ENCODE measurements at places on chromosomes 16 and 17. TPM values are rescaled to one million over a fixed set of nuclear protein-coding genes. Genes with fewer than 3 reads are reported as not detected.

Gene EPOP
- total RNA-seq = under 0.01 TPM

DNA sequence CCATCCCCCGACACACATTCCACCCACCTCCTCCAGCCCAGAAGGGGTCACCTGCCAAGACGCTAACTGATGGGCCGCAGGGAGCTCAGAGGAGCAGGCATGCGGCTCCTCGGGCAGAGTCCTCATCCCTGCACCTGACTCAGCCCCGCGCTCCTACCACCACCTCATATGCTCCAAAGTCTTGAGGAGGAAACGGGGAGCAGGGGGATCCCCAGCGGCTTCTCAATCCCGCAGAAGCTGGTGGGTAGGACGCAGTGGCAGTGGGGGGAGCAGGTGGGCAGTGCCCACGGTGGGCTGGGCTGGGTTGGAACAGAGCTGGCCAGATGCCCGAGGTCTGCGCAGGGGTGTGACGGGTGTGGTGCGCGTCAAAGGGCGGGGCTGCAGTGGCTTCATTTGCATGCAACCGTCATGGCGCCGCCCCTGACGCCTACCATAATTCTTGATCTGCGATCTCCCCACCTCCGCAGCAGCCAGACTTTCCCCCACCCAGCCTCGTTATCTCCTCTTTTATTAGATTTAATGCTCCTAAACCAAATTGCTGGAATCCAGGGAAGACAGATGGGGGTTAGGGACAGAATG lies 39.0 kb upstream of the EMP2 start:
- H3K27me3 ChIP-seq = no peaks in the 10 kb centered on the region
- no peak overlapping the region for H3K27ac ChIP-seq
- no peak for DNase-seq
- no peaks in the 10 kb centered on the region for H3K36me3 ChIP-seq
- H3K4me1 ChIP-seq = no peaks in the 10 kb centered on the region
- H3K4me3 ChIP-seq = no peak overlapping the region

- H3K36me3 ChIP-seq = no peaks in the 10 kb centered on the region
- H3K27me3 ChIP-seq = no peaks in the 10 kb centered on the region
- DNase-seq = no peak
- H3K27ac ChIP-seq = no peak overlapping the region
- H3K4me3 ChIP-seq = no peak overlapping the region
These were observed 93.2 kb downstream of the AATF start for GRCh38 chr17:37041932-37042331.

Gene SOST
- not detected for total RNA-seq

Gene MYH8
- not detected for total RNA-seq

Gene EFCAB13
- total RNA-seq = 14.3 TPM

DNA sequence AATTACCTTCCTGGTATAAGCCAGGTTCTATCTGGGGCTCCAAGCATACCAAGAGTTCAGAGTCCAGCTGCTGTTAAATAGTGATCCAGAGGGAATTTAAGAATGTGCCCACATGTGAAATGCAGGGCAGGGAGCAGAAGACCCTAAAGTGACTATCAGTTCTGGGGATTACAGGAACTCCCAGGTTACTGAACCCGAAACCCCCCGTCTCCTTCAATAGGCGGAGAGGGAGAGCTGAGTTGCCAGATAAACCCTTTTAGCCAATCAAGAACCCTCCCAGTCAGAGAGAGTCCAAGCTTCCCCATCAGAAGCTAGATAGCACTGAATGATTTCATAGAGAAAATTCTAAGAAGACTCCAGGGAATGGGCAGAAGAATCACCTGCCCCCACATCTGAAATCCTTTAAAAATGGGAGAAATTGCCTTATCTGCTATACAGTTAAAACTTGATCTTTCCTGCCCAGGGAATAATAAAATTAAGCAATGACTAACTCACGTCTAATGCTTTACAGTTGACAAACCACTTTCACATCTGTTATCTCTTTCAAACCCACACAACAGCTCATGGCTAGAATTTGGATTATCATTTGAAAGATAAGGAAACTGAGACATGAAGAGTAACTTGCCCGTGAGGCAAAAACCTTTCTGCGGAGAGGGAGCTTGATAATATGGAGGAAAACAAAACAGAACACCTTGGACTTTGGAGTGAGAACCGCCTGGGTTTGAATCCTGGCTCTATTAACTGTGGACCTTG lies 10.2 kb downstream of the NOG start:
- no peaks in the 10 kb centered on the region for H3K36me3 ChIP-seq
- H3K4me3 ChIP-seq = no peak overlapping the region
- H3K27ac ChIP-seq = no peak overlapping the region
- H3K27me3 ChIP-seq = peaks cover 7% of the 10 kb centered on the region
- DNase-seq = no peak
